Activated T-helper 2 cell treated with anti-CD3 and anti-CD28 coated beads, Interferon-gamma antibody, Interleukin-2, Interleukin-4, amounts not matched to agents 10 μg/mL and 5 μg/mL and 100 μg/mL, durations not matched to agents 14 hours and 24 hours and 36 hours (primary cell): ENCODE measurements at places on chromosomes 7 and 10.

- no peak for DNase-seq
Observed at GRCh38 chr10:103758294-103758681, 97.1 kb downstream of the SH3PXD2A start.

GRCh38 chr7:93861325-93861949 is 29.1 kb downstream of the TFPI2 start:
- DNase-seq, result no peak

DNA sequence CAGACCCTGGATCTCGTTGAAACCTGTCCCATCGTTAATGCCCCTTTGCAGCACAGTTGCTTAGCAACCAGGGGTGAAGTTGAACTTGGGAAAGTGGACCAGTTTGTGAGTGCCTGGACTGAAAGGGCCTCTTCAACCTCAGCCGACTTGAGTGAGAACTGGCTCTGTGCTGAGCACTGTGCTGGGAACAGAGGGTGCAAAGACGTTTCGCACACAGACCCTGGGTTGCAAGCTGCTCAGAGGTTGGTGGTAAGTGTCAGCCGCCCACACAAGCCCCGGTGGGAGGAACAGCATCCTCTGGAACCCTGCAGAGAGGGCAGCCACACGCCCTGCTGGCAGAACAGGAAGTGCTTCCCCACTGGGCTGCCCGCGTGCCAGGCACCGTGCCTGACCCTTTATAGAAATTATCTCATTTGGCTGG is 89.2 kb downstream of the CARD11 start:
- DNase-seq, result no peak

- DNase-seq, result no peak
Observed at GRCh38 chr7:115827305-115828045, 203.1 kb downstream of the TFEC start.
